Common myeloid progenitor, CD34-positive (primary cell): ENCODE measurements at places on chromosomes 16 and 17.

GRCh38 chr16:62568926-62569325 is 532.7 kb upstream of the CDH8 start:
- no peak for DNase-seq

DNA sequence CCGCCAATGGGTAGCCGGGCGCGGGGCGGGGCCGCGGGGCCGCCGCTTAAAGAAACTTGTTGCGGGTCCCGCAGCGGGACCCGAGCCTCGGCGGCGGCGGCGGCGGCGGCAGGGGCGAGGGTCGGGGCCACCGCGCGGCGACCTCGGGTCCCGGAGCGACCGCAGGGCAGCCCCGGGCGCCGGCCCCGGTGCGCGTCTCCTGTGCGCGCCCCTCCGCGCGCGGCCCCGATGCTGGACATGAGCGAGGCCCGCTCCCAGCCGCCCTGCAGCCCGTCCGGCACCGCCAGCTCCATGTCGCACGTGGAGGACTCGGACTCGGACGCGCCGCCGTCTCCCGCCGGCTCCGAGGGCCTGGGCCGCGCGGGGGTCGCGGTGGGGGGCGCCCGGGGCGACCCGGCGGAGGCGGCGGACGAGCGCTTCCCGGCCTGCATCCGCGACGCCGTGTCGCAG is at the start of gene SOX8:
TSS of gene SOX8 (plus strand) at position 76 of the 450 bp plus-strand sequence. CDS start at position 229, 153 bp downstream.
- DNase-seq: no peak

GRCh38 chr17:17606416-17607000 is 15.0 kb upstream of the PEMT start:
- no peak for DNase-seq

DNA sequence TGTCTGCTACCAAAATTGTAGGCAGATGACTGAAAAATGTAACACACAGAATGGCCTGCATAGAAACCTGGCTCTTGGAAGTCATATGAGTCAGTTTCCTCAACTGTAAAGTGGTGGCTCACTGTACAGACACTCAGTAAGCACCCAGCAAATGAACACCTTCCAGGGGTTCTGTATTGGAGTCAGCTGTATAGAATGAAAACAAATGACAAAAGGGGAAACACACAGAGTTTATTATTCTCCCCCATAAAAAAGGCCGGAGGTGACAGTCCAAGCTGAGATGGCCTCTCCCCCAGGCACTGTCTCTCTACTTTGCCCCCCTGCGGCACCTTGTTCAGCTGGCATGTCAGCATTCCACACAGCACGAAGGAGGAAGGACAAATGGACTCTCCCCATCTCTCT is 6.2 kb upstream of the MEOX1 start:
- DNase-seq: no peak

DNA sequence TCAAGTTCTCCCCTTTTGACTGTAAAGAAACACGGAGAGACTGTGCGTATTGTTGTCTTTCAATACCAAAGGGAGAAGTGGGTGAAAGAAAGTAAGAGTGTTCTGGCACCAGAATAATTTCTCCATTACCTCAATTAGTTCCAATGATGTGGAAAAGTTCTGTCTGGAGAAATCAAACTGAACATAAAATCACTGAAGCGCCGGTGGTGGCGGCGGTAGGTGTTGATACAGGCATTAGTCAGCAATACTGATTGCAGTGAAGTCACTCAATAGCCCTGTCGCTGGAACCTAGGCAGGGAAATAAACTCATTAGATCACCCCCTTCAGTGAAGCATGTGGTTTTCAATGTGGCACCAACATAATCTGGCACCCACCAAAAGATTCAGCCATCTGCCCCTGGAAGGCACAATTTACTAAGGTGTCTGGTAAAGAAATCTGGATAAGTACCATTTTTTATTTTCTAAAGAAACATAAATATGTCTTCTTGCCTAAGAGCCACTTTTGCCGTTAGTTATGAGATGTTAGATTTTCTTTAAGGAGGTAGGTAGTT is 274.2 kb upstream of the SOX9 start:
- DNase-seq: no peak

- no peak for DNase-seq
Observed at GRCh38 chr16:85101956-85102630, 10.2 kb downstream of the CIBAR2 start.

DNA sequence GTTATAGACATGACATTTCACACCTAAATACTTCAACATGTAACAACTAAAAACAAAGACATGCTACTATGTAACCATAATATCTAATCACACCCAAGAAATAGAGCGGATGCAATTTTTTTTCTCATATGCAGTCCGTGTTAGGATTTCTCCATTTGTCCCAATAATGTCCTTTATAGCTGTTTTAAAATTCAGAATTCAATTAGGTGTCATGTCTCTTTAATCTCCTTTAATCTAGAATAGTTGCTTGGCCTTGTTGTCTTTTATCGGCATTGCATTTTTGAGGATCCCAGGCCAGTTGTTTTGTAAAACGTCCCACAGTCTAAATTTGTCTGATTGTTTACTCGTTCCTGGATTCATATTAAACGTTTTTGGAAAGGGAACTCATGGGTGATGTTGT is 14.5 kb downstream of the MRC2 start:
- DNase-seq: no peak
